ENCODE measurements at places on chromosomes 6 and 20.

GRCh38 chr20:36441027-36441414, 100.3 kb upstream of the MYL9 start:
- DNase-seq = no peak

GRCh38 chr6:138963531-138963930, 24.5 kb downstream of the REPS1 start:
- DNase-seq = no peak

- peak; percentile 77 for DNase-seq
Observed at GRCh38 chr6:105794239-105794638, 291.9 kb upstream of the PRDM1 start.

GRCh38 chr6:13033145-13033544, 295.2 kb downstream of the TBC1D7 start:
- no peak for DNase-seq

DNA sequence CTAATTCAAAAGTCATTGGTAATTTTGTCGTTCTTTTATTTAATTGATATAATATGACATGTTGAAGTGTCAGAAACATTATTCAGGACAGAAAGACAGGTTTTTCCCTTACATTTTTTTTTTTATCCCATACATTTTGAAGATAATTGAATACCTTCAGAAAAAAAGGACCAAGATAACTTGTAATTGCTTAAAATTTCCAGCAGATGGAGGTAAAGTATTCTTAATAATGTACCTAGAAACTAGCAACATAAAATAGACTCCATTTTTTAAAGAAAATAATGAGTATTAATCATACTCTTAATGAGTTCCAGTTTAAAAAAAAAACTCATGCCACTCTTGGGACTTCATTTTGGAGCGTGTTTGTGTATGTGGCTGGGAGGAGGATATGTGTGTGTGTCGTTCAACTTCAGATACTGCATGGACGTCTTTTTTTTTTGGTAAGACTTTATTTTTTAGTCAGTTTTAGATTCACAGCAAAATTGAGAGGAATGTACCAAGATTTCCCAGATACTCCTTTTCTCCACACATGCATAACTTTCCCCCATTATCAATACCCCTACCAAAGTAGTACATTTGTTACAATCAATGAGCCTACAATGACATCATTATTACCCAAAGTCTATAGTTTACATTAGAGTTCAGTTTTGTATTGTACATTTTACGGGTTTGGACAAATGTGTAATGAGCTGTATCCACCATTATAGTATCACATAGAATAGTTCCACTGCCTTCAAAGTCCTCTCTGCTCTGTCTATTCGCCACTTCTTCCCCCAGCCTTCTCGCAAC, 79.4 kb downstream of the ROS1 start:
- DNase-seq = no peak

DNA sequence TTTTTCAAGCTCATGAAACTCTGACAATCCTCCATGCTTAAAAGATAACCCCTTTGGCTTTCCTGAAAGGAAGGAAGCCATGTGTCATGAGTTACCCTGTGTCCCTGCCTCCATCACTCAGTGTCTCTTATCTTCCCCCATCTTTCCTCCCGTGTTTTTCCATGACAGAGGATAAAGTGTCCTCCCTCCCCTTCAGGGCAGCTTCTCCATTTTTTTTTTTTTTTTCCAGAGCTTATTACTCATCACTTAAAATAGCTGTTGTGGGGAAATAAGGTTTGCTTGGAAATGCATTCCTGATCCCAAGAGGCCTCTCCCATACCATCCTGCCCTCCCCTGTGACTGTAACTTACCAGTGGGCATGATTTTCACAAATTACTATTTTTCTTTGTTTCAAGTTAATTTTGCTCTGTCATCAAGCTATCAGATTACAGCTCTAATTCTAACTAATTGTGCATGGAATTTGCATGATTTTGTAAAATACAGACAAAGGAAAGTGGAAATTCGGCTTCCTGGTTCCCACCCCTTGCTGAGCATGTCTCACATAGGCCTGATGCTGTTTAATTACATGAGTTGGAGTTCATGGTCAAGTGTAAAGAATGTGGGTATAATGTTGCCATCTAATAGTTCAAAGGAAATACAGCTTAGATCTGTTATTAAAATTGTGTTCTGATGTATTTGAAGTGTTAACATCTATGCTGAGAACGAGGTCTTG, 614.5 kb upstream of the FLRT3 start:
- no peak for DNase-seq

GRCh38 chr20:46586724-46587123, 36.3 kb upstream of the OCSTAMP start:
- no peak for DNase-seq

- no peak for DNase-seq
Observed at GRCh38 chr20:21387528-21387927, 9.8 kb downstream of the NKX2-4 start.

- DNase-seq = no peak
Observed at GRCh38 chr6:4327841-4328240, 192.5 kb upstream of the ECI2 start.

GRCh38 chr6:113813142-113813541, 44.0 kb upstream of the MARCKS start:
- DNase-seq = no peak

GRCh38 chr6:129177801-129178200, 294.9 kb downstream of the LAMA2 start:
- no peak for DNase-seq
